SK-MEL-5 (cell line): ENCODE measurements at places on chromosomes 12 and 14.

- no peak for DNase-seq
Measured at GRCh38 chr12:98823012-98823411, 177.9 kb downstream of the APAF1 start.

DNA sequence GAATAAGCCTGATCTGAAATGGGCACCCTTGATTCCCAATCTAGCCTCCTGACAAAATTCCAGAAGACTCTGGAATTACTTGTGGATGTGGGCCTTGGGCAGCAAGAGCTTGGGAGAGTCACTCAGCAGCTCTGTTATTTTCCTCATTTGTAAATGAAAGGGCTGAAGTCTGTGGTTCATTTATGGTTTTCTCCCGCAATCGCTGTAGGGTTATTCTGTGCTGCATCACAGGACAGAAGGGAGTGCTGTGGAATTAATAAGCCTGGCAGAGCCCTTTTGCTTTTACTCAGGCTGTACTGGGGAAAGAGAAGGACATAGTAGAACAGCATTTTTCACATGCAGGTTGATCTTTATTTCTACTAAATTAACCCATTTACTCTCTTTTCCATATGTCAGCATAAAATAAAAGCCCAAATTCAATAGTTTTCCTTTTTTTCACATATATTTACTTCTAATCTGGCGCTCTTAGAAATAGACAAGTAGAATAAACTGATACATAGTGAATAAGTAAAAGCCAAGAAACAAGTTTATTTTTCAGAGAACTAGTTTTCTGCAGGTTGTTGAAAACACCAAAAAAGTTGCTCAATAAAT, 49.2 kb downstream of the DUSP16 start:
- DNase-seq = no peak

DNA sequence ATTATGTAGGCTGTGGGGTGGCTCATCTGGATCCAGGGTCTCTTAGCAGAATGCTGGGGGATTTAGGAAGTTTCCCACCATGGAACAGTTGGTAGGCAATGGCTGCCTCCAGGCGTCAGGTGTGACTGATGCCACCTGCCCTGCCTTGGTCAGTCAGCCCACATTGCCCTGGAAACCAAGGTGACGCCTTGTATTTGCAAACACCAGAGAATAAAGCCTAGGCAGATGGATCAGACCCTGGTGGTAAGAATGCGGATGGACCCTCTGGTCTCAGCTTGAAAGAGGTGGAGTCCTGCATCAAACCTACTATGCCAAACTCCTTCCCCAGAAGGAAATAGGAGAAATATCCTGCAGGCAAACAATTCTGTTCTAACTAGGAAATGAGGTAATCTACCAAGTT, 38.2 kb downstream of the NCKAP5L start:
- no peak for DNase-seq

- no peak for DNase-seq
Measured at GRCh38 chr14:54435500-54435981, 5.6 kb downstream of the CNIH1 start.
